ENCODE measurements at places on chromosomes 3 and 15.
A peak's percentile ranks its signal among the peaks of the same experiment; 100 is the strongest.

DNA sequence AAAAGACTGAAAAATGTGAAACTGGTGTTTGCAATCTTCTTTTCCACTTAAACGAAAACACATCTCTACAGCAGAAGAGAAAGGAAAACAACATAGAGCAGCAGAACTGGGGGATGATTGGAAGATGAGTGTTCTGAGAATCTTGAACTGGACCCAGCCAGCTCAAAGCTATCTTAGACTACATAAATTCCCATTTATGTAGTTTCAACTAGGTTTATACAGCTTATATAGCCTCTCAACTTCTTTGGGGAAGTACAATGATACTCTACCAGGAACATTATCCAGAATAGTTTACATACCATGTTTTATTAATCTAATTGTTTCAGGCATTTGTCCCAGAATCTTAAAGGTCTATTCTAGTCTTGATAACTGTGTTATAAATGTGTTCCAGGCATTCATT, 658.2 kb upstream of the LMCD1 start:
- no peak for DNase-seq

DNA sequence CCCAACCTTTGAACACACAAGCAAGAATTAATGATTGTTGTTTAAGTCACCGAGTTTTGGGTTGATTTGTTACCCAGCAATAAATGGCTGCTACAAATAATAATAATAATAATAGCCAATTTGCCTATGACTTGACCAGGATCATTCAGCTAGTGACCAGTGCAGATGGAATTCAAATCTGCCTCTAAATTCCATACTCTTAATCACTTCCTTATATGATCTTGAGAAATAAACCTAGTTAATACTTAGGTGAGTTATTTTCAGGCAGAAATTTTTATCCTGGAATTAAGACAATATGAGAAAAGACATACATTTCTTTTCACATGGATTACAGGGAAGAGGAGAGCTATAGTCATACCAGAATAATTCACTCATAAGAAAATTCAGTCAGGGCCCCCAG, 116.0 kb upstream of the GALNT15 start:
- no peak for DNase-seq

- DNase-seq = no peak
Measured at GRCh38 chr15:80002267-80002666, 31.3 kb upstream of the BCL2A1 start.

GRCh38 chr3:61901986-61902385, 340.6 kb downstream of the PTPRG start:
- DNase-seq = no peak

- DNase-seq = no peak
Measured at GRCh38 chr15:85088300-85088699, 106.6 kb downstream of the PDE8A start.

- no peak for DNase-seq
Measured at GRCh38 chr15:66290007-66290406, 3.4 kb upstream of the DIS3L start.

DNA sequence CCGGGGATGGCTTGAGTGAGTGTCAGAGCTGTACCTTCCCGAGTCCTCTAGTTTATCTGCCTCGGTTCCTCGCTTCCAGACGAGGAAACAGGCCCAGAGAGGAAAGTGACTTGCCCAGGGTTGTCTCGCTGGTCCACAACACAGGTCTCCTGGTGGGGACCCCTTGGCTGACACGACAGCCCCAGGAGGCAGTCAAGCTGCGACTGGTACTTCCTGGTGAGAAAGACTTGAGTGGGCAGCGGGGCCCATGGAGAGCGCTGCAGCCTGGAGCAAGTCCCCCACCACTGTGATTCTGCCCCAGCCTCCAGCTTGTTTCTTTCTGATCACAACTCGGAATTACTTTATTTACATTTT, 600 bp upstream of the CHRNA5 start:
- DNase-seq = no peak

DNA sequence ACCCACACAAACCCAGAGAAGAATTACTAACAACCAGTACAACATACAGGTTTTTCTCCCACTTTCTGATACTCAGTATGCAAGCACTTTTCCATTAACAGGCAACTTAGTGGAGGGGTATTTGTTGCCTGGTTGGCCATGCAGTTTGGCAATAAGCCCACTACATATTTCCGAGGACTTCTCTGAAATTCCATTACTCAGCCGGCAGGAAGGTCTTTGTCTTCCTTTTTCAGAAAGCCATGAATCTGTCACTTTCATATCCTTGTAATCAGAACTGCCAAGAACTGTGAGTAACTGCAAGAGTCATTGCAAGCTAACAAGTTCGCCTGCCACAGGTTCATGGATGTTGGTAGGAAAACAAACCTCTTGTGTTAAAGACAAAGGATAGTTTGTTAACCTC, 422.3 kb upstream of the ROBO1 start:
- DNase-seq = no peak

DNA sequence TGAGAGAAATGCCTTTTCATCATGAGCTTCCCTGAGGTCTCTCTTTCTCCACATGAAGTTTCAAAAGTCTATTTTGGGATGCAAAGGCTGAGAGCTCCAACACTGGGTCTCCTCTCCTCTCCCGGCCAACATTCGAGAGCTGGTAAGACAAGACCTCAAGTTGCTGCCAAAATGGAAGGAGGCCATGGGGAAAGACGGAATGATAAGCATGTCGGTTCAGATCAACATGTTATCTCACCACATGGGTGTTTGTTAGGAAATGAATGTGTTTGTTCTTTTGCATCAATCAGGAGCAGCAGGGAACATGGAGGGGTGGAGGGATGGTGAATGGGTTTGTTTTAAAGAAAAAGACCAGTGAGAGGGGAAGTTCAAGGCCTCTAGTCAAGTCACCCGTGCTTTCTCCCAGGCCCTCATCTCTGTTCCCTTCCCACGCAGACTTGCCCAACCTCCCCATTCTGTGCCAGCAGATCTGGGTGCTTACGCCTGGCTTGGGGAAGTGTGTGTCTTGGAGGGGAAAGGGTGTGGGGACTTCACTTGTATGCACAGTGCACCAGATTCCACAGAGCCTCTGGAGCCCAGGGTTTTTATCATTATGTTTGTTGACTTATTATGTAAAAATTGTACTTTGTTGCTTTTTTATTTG, 23.5 kb upstream of the ATP10A start:
- DNase-seq = no peak

GRCh38 chr3:120275618-120276017, 9.4 kb downstream of the GPR156 start:
- DNase-seq = no peak

DNA sequence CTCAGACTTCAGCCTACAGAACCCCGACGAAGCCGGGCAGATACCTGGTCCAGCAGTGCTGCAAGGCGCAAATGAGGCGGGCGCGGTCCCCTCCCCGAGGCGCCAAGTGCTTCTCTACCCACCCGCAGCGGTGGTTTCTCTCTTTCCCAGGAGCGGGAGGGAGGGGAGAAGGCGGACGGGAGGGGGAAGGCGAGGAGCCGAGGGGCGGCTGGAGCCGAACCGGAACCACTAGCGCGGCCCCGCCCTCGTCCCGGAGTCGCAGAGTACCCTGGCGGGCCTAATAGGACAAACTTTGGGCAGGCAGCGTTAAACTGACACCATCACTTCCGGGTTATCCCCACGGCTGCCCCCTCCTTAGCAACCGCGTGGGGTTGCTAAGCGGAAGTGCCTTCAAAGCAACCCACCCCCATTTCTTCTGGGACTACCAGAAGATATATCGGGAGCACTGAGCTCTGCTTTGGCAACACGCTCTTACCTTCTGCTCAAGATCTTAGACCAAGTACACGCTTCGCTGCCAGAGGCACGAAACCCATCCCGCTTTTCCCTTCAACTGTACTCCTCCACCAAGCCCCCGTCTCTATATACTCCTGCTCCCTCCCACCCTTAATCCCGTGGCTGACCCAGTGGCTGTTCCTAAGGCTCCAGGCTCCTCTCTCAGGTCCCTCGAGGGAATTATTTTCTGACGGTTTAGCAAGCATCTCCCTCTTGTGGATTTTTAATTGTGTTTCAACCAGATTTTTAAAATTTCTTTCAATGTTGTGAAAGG, at the start of gene CSNK1G1:
Gene CSNK1G1 (minus strand): TSS at position 230 of the 766 bp plus-strand sequence. CDS start 55,674 bp downstream, outside the sequence.
- DNase-seq = peak; percentile 90

DNA sequence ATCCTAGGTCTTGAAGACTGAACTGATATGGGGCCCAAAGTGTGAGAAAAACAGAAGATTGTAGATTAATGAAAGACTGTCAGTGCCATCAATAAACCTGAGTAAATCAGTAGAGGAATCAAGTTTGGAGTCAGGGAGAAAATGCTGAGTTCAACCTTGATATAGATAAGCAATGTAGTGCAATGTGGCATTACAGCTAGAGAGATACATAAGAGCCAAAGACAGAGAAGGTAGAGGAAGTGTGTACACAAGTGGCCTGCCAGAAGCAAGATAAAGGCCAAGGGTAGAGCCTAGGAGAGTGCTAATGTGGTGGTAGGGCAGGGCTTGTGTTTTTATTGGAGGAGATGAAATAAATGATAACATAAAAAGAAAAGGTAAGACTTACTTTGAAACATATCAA, 26.0 kb upstream of the EID1 start:
- DNase-seq = no peak

DNA sequence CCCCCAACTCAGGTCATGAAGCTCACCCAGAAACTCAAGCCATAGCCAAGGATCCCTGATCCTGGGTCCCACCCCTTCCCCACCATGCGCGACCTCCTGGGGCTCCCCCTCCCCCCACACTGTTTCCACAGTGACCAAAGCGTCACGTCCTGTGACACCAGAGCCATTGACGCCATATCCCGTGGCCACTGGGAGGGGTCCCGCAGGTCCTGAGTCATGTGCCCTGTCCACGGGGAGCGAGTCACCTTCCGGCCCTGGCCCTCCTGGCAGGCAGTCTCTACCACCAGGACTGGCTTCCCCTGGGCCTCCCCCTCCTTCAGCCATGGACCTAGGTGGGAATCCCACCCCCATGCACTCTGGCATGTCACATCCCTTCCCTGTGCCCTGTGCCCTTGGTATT, 15.6 kb downstream of the SEMA3F start:
- no peak for DNase-seq

GRCh38 chr3:126005951-126006350, 37.0 kb downstream of the ROPN1B start:
- DNase-seq = no peak

- no peak for DNase-seq
Measured at GRCh38 chr15:100199711-100200286, 142.0 kb downstream of the ADAMTS17 start.

DNA sequence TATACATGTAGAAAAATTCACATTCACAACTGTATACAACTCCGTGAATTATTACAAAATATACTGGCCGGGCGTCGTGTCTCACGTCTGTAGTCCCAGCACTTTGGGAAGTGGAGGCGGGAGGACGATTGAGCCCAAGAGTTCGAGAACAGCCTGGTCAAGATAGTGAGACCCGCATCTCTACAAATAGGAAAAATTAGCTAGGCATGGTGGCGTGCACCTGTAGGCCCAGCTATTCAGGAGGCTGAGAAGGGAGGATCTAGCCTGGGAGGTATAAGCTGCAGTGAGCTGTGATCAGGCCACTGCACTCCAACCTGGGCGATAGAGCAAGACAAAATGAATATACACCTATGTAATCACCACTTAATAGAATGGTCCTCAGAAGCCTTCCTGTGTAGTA, 1.3 kb downstream of the RAD51 start:
- no peak for DNase-seq

DNA sequence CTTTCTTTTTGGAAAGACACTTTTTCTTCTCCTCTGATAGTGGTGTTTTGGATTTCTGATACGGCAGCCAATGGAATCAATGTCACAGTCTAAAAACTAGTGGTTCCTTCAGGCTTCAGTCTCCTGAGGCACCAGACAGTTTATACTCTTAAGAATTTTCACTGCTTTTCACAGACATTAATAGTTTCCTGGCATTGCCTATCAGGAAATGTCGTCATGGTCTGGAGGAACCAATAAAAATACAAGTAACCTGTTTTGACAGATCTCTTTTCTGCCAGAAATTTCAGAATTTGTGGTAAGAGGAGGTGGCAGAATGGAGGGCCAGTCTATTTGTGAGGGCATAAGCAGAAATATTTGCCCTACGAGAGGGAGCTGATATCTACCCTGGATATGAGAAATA, 44.8 kb downstream of the FILIP1L start:
- DNase-seq = no peak

DNA sequence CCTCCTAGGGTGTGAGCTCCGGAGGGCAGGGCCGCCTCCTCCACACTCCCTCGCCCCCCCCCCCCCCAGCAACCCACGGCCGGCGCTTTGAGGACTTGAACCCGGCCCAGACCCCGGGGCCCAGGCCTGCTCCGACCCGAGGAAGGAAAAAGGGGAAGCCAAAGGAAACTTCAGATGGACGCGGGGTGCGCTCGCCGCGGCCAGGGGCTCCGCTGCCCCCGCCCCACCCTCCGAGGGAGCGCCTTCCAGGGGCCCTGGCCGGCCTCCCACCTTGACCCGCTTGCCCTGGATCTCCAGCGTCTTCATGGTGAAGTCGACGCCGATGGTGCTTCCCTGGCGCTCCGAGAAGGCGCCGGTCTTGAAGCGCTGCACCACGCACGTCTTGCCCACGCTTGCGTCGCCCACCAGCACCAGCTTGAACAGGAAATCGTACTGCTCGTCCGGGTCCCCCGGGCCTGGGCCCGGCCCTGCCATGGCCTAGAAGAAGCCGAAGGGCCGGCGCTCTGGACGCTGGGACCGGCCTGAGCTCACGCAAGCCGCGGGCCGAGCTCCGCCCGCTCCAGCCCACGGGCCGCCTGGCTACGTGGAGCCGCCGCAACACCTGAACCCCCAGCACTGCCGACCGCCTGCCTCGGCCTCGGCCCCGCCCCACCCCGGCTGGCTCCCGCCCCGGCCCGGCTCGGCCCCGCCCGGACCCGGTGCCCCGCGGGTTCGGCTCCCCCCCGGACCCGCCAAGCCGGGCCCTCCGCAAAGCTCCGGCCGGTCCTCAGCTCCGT, 400 bp downstream of the RAB43 start:
- no peak for DNase-seq
